ENCODE measurements at places on chromosomes 3 and 15. TPM values are rescaled to one million over a fixed set of nuclear protein-coding genes. Genes with fewer than 3 reads are reported as not detected.

DNA sequence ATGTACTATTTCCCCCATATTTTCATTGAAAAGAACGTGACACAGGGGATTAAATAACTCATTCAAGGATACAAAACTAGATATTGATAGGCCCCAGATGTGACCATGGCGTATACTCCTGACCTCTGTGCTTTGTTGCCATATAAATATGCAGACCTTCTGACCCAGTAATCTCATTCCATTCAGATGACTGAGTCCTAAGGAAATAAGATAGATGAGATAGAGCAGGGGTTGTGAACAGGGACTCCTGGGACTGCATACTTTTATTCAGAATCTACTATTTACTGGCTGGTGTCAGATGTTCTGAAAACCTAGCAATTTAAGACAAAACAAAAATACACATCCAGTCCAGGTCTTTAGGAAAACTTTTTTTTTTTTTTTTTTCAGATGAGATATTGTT lies 139.2 kb upstream of the MANF start:
- no peak for DNase-seq

GRCh38 chr3:101665357-101665756 lies 11.6 kb downstream of the ZBTB11 start:
- DNase-seq, result no peak

DNA sequence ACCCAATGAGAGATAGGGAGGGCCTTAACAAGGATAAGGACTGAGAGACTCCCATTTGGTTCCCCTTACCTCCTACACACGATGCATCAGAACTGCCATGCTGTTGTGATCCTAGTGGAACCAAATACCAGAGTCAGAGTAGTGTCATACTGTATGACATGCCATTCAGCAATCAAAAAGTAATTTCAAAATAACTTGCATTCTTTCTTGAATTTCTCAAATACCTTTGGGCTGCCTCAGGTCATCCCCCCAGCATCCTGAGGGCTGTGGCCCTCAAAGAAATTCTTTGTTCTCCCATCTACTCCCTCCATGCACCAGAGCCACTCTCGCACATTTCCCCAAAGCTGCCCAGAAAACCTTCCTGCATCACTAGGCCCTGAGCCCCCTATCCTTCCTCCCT lies 68.9 kb upstream of the PPP2R3A start:
- DNase-seq, result no peak

The SIDT1 gene
- not detected for total RNA-seq

DNA sequence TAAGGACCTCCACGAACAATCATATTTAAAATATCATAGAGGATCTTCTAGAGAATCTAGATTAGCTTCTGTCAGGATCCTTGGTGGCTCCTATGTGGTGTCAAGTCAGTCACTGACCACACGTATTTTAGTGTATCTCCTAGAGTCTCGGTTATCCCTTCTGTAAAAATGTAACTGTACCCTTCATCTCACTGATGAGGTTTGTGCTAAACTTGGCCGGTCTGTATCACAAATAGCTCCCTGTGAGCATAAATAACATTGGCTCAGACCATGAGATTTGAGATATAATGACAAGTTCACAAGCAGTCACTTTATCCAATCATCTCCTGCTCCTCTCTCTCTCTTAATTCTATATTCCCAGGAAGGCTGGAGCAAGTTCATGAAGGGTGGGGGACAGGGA lies 93.6 kb upstream of the ARL6 start:
- DNase-seq, result no peak

- DNase-seq, result no peak
Measured at GRCh38 chr3:76346690-76347089, 561.3 kb upstream of the ZNF717 start.

Measured in progenitor cell of endocrine pancreas (in vitro differentiated cells).